ENCODE measurements at places on chromosomes 5 and 9.

- no peak for DNase-seq
Observed at GRCh38 chr5:41418220-41419031, 92.0 kb downstream of the PLCXD3 start.

GRCh38 chr9:72661401-72662135 is 140.2 kb downstream of the TMC1 start:
- no peak for DNase-seq

DNA sequence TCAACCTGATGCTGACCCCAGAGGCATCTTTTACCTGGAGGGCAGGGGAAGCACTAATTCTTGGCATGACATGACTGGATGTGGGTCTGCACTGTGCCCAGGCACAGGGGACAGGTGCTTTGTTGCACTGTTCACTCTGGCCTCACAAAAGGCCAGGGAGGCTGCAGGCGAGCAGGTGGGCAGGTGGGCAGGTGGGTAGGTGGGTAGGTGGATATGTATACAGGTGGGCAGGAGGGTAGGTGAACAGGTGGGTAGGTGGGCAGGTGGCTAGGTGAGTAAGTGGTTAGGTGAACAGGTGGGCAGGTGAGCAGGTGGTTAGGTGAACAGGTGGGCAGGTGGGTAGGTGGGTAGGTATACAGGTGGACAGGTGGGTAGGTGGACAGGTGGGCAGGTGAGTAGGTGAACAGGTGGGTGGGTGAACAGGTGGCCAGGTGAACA is 1.5 kb downstream of the PAEP start:
- DNase-seq: no peak

- DNase-seq: no peak
Observed at GRCh38 chr5:83368835-83369234, 102.7 kb upstream of the VCAN start.

DNA sequence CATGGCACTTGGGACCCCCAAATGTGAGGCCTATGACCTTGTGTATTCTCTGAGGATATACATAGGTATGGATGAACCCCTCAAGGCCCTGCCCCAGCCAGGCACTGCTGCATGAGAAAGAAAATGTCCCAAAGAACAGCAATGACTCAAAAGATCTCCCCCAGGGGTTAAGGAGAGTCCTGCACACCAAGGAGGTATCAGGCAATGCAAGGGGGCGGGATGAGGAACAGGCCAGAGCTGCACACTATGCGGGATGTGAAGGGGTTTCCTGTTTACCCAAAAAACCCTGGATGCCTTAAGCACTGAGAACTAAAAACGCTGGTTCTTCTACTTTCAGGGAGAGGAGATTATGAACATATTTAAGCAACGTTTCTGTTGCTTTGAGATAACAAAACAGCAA is 3.4 kb downstream of the RAPGEF1 start:
- no peak for DNase-seq

- no peak for DNase-seq
Observed at GRCh38 chr5:158643840-158644239, 455.9 kb downstream of the EBF1 start.

All from hematopoietic multipotent progenitor cell treated with erythropoietin and hydrocortisone succinate and interleukin-3 and kit ligand, for 17 days (in vitro differentiated cells).